ENCODE measurements at places on chromosomes 2 and 18. TPM values are rescaled to one million over a fixed set of nuclear protein-coding genes. Genes with fewer than 3 reads are reported as not detected.

SERPINB3 gene
- total RNA-seq: not detected

CLHC1 gene
- total RNA-seq: 2.7 TPM

PLA2R1 gene
- total RNA-seq: 1.5 TPM

POTEJ gene
- total RNA-seq: not detected

GPBAR1 gene
- total RNA-seq: not detected

CD8B2 gene
- not detected for total RNA-seq

TMEM198 gene
- 1.2 TPM for total RNA-seq

ALLC gene
- total RNA-seq: not detected
